ENCODE measurements at places on chromosomes 5 and 9. TPM values are rescaled to one million over a fixed set of nuclear protein-coding genes. Genes with fewer than 3 reads are reported as not detected.
A peak's percentile ranks its signal among the peaks of the same experiment; 100 is the strongest.

DNA sequence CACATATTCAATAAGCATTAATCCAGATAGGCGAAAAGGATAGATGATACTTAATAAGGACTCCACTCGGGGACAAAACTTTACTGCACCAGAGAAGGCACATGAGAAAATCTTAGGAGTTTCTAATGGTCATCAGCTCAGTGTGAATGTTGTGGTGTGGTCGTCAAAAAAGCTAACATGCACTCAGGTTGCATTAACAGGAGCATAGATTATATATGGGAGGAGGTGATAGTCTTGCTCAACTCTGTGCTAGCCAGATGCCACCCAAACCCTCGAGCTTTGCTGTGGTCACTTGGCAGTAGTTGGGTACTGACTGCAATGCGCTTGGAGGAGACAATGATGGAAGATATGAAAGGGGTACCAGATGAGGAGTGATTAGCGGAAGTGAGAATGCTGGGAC, 8.6 kb upstream of the COL27A1 start:
- no peak for DNase-seq

DNA sequence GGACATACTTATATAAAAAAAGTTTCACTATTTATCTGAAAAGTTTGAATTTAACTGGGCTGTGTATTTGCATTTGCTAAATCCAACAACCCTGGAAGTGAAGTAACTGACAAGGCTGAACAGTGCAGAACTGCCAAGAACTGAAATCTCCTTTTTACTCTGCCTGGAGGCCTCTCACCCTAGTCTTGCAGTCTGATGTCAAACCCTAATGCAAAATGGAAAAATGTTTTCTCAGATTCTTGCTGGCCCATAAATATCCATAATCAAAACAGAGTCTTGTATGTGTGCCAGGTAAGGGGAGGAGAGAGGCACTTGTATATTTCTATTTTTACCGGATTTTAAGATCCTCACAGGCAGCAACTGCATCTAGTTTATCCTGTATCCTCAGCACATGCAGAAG, 432.7 kb upstream of the KLF4 start:
- DNase-seq = no peak

DNA sequence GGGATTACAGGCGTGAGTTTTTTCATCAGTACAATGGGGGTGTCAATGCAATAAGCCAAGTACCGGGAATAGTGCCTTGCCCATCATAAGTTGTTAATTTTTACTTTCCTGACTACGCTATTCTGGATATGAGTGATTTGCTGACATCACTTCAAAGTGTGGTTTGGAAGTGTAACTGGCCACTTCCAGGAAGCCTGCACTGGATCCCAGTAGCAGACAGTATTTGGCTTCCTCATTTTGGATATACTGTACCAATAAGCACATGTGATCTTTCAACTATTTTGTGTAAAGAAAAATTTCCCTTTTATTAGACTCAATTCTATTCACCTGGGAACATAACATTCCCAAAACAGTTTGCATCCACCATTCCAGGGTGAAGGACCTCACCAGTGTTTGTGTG, 417.7 kb upstream of the KLF4 start:
- no peak for DNase-seq

- peak; percentile 99 for DNase-seq
These were observed 503 bp upstream of the CANX start for GRCh38 chr5:179697993-179698934.

DNA sequence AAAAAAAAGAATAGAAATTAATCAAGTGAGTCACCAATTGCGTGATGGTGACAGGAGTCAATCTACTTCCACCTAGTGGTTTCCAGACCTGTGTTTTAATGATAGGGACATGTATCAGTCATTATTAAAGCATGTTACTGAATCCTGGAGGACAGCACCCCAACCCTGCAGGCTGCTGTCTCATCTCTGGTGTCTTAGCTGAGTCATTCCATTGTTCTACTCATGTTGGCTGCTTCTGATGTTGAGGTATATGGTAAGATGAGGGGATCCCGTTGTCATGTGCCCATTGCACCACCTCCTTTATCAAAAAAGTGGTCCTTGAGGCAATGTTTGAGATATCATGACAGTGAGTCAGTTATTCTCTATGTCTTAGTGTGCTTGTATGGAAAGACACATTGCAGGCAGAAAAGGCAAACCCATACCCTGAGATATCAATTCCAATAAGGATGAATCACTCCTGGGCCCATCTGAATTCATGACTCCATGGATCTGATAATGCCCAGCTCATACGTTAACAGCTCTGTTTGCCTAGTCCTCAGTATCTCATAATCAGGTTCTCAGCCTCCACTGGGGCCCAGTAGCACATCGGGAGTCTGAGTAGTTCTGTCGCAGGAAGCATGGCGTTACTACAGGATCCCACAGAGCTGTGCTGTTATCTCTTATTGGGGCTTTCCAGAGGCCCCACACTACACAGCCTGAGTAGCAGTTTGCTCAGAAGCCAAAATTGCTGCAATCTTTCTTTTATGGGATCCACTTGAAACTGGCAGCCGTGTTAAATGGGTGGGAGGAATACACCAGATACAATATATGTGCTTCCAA, 31.2 kb downstream of the HMGCS1 start:
- DNase-seq = no peak

DNA sequence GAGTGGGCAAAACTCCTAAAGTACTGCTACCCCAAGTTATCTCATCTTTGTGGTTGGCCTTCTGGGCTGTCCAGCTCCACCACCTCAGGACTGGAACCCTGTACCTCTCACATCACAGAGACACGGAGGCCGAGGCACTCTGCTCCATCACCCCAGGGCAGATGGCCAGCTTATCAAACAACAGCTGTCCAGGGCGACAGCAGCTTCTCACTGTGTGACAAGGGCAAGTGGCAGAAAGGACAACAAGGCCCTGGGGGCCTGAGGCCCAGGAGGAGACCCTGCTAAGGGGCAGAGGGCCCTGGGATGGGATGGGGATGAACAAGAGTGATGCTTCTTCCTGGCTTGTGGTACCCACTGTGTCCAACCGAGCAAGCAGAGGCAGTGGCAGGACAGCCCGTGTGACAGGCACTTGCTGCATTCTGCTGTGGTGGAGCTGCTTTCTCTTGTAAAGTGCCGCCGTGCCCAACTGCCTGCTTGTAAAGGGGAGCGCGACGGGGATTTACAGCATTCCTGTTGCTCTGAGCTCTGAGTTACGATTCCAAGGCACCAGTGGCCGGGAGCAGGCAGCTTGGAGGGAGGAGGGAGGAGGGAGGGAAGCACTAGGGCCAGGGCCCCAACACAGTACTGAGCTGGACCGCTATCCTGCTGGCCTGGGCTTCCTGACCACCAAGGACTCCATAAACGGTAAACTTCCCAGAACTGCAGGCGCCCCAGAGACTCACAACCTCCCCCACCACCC, 71.2 kb downstream of the SHB start:
- DNase-seq = no peak

GRCh38 chr9:81871695-81872094, 56.5 kb upstream of the SPATA31D4 start:
- no peak for DNase-seq

GRCh38 chr9:137054932-137055384, 1.1 kb upstream of the ENTPD2 start:
- DNase-seq = no peak

DNA sequence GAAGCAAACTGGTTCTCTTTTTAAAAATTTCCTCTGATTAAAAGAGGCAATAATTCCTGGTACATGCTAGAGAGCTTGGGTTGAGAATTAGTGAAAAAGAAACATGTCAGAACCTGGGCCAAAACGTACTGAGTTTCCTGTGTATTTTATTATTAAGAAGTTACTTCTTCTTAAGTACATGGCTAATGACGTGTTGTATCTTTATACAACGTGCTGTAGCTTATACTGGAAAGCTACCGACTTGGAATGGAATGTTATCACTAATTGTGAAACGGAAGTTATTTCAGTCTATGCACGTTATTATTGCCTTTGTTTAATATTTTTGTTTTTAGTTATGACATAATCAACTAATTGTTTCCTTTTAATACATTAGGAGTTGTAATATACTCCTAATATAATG, 43.1 kb downstream of the ZNF366 start:
- DNase-seq = no peak

- no peak for DNase-seq
These were observed 33.6 kb downstream of the TMOD1 start for GRCh38 chr9:97534961-97535594.

DNA sequence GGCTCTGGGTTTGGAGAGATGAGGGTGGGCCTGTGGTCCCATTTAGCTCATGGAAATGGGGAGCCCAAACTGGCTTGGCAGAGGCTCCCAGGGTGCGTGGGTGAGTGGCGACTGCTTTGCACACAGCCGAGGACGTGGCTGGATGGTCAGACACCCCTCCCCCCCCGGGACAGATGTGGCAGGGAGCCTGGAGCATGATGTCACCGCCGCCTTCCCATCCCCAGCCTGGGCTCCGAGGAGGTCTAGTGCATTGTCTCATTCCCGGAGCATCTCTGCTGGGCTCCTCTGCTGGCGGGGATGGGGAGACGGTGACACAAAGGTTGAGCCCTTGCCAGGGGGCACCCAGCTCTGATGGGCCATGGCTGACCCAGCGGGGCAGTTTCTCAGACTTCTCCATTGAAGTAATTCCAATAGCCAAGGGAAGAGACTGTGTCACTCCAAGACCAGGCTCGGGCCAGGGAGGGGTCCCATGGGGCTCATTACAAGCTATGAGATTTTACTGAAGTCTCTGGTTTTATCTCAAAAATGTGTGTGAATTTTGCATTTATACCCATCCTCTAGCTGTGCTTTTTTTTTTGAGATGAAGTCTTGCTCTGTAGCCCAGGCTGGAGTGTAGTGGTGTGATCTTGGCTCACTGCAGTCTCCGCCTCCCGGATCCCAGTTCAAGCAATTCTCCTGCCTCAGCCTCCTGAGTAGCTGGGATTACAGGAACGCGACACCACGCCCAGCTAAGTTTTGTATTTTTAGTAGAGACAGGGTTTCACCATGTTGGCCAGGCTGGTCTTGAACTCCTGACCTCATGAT, 36.1 kb downstream of the HMCN2 start:
- no peak for DNase-seq

DNA sequence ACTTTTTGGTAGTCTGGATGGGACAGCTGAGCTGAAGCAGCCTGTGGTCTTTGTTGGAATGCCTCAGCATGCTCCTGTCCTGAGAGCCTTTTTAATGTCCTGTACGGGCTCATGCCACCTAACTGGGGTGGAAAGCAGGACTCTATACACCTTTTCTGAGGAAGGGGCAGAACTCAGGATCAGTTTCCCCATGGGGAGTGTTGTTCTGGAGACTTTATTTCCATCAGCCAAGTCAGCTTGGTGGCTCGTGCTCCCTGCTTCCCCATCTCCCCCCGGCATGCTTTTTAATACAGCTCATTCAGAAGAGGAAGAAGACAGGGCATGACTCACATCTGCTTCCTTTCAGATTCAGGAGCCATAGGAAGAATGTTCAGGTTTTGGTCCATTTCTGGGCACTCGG, 5.1 kb upstream of the SEPTIN8 start:
- no peak for DNase-seq

- no peak for DNase-seq
These were observed 22.0 kb downstream of the CCNH start for GRCh38 chr5:87390576-87391199.

- DNase-seq = peak; percentile 91
These were observed 9.7 kb upstream of the SLC25A51 start for GRCh38 chr9:37913480-37914153.

GRCh38 chr9:25284365-25284764, 393.9 kb downstream of the TUSC1 start:
- no peak for DNase-seq

DNA sequence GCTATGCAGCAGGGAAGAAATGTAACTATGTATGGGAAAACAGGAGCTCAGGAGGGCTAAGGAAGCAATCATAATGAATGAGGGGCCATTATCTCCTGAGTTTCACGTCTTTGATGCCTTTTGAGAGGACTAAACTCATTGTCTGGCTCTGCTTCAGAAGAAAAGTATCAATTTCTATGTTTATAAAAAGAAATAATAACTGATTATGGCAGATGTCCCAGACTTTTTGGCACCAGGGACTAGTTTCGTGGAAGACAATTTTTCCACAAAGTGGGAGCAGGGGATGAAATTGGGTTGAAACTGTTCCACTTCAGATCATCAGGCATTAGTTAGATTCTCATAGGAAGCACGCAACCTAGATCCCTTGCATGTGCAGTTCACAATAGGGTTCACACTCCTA, 8.7 kb upstream of the IL7R start:
- no peak for DNase-seq

DNA sequence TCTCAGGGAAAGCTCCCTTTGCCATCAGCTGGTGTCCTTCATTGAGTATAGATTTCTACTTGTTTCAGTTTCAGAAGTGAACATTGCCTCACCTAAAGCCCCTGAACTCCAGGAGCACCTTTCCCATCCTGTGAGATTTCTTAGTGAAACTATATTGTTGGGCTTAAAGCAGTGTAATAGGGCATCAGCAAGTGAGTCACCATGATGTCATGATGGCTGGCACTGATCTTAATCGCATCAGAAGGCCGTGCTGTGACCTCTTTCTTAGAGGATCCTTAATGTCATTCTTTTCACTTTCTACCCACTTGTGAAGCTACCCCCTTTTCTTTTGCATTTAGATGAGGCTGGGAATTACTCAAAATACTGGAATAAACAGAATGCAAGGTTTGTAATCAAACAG, 401.3 kb downstream of the MTRR start:
- no peak for DNase-seq

DNA sequence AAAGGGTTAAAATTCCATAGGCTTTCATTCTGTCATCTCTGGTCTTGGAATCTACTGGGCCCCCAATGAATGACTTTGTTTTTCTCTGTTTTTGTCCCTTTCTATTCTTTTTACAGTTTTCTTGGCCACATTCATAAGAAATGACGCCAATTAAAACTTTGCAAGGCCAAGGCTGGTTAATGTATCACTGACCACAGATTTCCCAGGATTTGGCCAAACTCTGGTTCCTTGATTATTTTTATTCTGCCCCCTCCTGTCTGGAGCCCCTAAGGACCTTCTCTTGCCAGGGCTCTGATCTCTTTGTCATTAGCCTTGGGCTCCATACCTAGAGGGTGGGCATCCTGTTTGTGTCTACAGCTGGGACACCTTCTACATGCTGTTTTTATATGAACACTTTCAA, 388.9 kb upstream of the PAPPA start:
- DNase-seq = no peak

GRCh38 chr5:133792024-133792423, 176.4 kb downstream of the C5orf15 start:
- no peak for DNase-seq

GRCh38 chr5:42483472-42484154, 60.4 kb downstream of the GHR start:
- no peak for DNase-seq

- DNase-seq = no peak
These were observed 142.4 kb downstream of the ST8SIA4 start for GRCh38 chr5:100760688-100761087.

The LRRTM2 gene
- 1.2 TPM for total RNA-seq

The OR1J2 gene
- total RNA-seq = not detected

The MARVELD2 gene
- total RNA-seq = 6.4 TPM

The ANKRD55 gene
- 0.74 TPM for total RNA-seq

The C9orf50 gene
- not detected for total RNA-seq

The ANKRD18A gene
- total RNA-seq = 1.5 TPM
